ENCODE measurements at places on chromosomes 16 and 17. TPM values are rescaled to one million over a fixed set of nuclear protein-coding genes. Genes with fewer than 3 reads are reported as not detected.

Gene ZMYND15
- 0.08 TPM for total RNA-seq

Gene GID4
- total RNA-seq, result 15.9 TPM

Gene SLC47A1
- 1.3 TPM for total RNA-seq

Gene SCNN1B
- total RNA-seq, result not detected

Gene FNDC8
- not detected for total RNA-seq

Gene KRTAP2-3
- 0.15 TPM for total RNA-seq

Gene MFSD6L
- not detected for total RNA-seq

Gene BEAN1
- total RNA-seq, result 0.04 TPM

Gene NT5C3B
- total RNA-seq, result 35.8 TPM

Gene HS3ST3B1
- 0.08 TPM for total RNA-seq

Gene OR2C1
- total RNA-seq, result not detected

Gene MOSMO
- total RNA-seq, result 16.0 TPM

Gene HAPSTR1
- 65.0 TPM for total RNA-seq

Gene NUPR1
- total RNA-seq, result 35.1 TPM
